ENCODE measurements at places on chromosomes 1 and 21.

DNA sequence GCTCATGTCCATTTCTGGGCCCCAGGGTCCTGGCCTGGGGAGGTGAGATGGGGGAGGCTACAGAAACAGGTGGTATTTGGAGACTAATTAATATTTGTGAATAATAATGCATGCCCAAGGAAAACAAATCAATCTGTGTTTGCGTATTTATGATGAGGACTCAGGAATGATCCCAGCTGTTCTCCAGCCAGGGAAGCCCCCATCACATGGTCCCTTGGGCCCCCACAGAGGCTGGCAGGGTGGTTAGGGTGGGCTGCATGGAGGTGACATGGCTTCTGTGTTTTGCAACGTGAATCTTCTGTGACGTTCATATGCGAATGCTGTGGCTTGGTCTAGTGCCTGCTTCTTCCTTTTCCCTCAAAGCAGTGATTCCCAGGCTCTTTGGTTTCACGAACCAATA, 10.5 kb downstream of the PTPRF start:
- no peak for DNase-seq

- DNase-seq = no peak
These were observed 171.7 kb downstream of the PRDM16 start for GRCh38 chr1:3240524-3241235.

GRCh38 chr1:54681358-54681757, 34.3 kb upstream of the TTC4 start:
- DNase-seq = peak; percentile 53

- peak; percentile 98 for DNase-seq
These were observed 12.3 kb upstream of the SLAMF7 start for GRCh38 chr1:160726498-160727315.

GRCh38 chr21:42627527-42628289, 25.7 kb upstream of the PDE9A start:
- DNase-seq = no peak

DNA sequence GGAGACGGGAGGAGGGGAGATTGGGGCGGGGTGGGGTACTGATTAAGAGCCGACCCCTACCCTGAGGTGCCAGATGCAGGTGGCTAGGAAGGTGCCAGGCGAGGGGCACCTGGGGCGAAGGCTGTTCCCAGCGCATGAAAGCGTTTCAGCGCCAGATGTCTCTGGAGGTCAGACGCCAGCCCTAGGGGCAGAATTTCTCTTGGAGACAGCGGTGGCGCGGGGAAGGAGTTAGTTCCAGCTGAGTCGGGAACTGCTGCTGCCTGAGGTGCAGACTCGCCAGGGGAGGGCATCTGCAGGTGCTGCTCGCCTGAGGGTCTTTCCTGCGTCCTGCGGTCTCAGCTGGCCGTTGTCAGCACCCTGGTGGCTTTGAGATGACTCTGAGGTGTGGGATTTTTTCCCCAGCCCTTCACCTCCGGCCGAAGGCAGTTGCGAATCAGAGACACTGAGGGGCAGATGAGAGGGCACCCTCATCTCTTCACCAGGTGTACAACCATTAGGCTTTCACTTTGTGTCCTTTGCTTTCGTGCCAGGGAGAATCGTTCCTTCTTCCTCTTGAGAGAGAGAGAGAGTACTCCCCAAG, 539 bp downstream of the CGN start:
- peak; percentile 71 for DNase-seq

DNA sequence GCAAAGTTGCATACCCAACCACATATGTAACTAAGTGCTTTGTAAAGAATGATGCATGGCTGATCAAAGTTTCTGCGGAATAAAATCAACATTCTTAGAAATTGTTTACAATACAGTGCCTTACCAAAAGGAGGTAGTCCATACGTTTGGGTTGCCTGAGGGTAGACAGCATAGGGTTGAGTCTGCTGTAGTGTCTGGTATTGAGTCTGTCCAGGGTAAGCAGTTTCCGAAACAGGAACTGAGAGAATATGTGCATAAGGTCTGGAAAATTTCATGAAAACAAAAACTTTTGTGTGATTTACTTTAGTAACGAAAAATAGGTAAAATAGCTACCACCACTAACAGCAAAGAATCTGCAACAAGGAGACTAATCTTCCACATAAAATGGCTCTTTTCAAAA, 53.0 kb downstream of the EYA3 start:
- no peak for DNase-seq

DNA sequence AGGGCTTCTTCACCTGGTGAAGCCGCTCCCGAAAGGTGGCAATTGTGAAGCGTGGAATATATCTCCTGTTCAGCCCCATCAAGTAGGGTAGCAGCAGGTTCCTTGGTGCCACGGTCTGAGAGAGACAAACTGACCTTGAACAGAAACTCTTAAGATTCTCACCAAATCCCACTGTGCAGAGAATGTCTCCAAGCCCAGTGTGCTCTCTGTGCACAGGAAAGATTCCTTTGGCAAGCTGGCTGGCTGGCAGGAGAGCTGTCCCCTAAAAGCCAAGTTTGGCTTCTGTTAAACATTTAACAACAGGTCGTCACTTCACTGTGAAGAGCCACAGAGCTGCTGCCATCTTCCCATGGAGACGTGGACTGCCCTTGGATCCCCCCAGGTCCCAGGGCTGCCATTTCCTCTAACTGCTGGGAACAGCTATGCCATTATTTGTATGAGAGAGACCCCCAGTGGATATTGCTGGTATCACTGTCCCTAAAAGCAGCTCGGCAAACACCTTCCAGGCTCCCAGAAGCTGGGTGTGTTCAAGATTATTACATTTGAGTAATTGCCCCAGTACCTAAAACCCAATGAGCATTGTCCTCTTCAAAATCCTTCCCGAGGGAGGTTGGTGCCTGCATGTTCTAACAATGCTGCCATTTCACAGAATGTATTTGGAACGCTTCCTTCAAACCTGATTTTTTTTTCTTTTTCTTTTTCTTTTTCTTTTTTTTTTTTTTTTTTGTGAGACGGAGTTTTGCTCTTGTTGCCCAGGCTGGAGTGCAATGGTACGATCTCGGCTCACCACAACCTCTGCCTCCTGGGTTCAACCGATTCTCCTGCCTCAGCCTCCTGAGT, 71.8 kb downstream of the CD58 start:
- peak; percentile 72 for DNase-seq

GRCh38 chr1:6024376-6024775, 21.3 kb upstream of the KCNAB2 start:
- no peak for DNase-seq

GRCh38 chr1:74363220-74363619, 128.0 kb downstream of the TNNI3K start:
- no peak for DNase-seq

GRCh38 chr1:154342836-154343472, 17.6 kb downstream of the ATP8B2 start:
- no peak for DNase-seq

DNA sequence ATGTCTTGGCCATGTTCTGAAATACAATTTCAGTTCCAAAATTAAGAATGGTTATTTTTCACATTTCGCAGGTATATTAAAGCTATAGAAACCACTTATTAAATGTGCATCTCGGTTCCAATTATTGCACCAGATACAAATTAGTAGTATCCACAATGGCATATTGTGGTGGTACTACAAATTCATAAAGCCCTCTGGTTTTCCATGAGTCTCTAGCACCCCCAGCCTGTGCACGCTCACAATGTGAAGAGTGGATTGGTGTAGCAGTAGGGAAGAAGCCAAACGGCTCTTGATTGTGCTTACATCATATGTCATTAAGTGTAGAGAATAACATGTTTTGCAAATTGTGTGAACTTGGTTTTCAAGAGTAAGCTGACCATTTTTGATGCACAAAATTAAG, 1.9 kb upstream of the BRINP3 start:
- peak; percentile 25 for DNase-seq

- DNase-seq = no peak
These were observed 173.7 kb upstream of the LYPLAL1 start for GRCh38 chr1:219000005-219000404.

GRCh38 chr21:43686811-43687565, 27.6 kb downstream of the RRP1B start:
- no peak for DNase-seq

- DNase-seq = no peak
These were observed 918.1 kb upstream of the TMPRSS15 start for GRCh38 chr21:19321688-19322087.

DNA sequence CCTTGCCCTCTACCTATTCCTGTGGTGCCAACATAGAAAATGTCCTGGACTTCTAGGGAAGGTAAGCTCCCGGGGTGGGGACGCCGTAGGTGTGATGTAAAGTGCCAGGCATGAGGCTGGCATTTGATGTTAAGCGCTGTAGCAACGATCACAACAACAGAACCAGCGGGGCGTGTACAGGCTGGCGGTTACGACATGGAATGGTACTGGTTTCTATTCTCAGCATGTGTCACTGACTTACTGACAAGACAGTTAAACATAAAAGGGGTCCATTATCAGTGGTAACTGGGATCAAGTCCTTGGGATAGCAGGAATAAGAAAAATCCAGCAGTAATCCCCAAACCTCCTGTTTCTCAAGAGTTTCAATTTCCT, 58.9 kb downstream of the TGFBR3 start:
- DNase-seq = peak; percentile 79

GRCh38 chr1:17742583-17742982, 12.6 kb upstream of the ACTL8 start:
- no peak for DNase-seq

- DNase-seq = no peak
These were observed 76.5 kb upstream of the GNG12 start for GRCh38 chr1:67909776-67910175.

DNA sequence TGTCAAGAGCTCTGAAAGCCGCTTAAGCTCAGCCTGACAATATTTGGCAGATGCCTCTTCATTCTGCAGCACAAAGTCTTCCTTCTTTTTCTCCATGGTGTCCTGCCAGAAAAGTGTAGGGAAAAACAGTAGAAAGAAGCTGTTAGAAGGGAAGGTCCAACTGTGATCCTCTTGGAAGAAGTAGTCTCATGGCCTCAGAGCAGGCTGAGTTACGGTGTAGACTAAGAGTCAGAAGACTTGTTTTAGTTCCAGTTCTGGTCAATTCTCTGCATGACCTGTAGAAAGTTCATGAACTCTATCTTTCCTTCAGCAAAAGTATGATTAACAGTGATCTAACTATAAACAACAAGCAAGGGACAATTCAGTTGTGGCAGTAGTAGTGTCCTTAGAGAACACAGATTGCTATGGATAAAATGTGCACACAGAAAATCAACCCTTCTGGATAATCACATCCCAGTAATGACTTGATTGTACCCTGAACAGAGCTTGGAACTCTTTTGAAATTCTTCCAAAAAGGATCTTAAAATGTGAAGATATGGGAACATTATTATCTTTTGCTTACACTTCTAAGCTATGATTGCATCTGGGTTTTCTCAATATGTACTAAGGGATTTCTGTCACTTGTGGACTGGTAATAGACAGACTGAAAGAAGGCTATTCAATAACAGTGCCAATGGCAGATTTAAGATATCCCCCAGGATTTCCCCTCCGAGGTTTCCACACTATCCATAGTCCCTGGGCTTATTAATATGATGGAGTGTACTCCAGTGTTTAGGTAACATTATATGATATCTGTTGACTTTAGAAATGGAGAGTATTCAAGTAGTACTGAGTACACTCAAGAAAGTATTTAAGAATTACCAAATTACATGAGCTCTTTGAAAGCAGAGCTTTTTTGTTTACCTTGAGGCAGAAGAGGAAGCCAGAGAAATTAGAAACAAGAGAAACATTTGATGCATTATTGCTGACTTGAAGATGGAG, 22.1 kb upstream of the GBP2 start:
- DNase-seq = no peak

DNA sequence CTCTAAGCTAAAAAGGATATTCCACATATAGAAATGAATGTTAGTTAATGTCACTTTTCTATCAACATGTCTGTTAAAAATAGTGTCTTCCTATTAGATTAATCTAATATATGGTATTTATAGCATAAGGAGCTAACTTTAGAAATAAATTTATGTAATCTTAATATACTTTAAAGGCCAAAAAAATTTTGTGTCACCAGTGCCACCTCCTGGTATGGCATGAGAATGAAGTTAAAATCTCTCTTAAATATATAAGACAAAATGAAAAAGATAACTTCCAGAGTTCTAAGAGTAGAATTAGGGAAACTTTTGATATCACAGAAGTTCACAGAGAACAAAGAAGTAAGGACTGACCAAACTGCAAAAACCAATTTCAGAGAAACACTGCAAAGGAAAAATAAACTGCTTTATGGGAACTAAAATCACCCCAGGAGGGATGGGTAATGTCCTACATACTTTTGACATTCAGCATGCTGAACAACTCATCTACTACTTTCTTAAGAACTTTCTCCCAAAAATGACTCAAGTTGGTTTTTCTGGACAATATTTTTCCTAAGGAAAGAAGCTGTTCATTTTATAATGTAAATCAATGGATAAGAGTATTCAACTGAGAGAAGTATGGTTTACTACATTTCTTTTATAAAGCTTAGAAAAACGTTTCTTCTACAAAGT, 82.8 kb downstream of the TRIM33 start:
- DNase-seq = no peak

- peak; percentile 74 for DNase-seq
These were observed 10.6 kb upstream of the F3 start for GRCh38 chr1:94552071-94552586.

DNA sequence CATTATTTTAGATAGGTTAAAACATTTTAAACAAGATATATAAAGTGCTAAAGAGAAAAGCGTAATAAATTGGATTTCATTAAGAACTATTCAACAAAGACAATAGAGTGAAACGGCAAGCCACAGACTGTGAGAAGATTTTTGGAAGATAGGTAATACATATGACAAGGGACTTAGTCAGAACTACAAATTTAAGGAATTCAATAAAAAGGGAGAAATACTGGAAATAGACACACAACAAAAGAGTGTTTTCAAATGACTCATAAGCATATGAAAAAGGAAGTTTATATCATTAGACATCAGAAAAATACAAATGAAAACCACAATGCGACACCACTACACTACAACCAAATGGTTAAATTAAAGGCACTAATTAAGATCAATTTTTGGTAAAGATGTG, 90.5 kb downstream of the GDAP2 start:
- no peak for DNase-seq

DNA sequence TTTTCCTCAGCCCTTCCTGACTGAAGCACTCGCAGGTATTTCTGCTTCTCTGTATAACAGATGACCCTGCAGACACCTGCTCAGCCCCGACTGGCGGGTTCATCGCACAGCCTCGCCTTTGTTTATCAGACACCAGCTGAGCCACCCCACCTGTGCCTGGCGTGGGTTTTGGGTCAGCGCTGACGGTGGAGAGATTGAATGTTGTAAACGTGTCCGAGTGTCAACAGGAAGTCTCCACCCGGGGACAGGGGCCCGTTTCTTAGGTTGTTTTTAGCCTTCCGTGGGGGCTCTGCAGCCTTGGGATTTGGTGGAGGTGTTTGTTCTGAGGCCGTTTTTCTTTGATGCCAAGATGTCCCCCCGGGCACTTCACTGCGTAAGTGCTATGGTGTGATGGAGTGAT, 60.1 kb downstream of the COL18A1 start:
- no peak for DNase-seq

GRCh38 chr1:172119184-172119583, 277.9 kb downstream of the DNM3 start:
- no peak for DNase-seq
